ENCODE measurements at places on chromosomes 1 and 21.
A peak's percentile ranks its signal among the peaks of the same experiment; 100 is the strongest.

GRCh38 chr1:172279939-172280636, 140.4 kb upstream of the C1orf105 start:
- H3K27me3 ChIP-seq, result no peaks in the 10 kb centered on the region
- no peak for DNase-seq

DNA sequence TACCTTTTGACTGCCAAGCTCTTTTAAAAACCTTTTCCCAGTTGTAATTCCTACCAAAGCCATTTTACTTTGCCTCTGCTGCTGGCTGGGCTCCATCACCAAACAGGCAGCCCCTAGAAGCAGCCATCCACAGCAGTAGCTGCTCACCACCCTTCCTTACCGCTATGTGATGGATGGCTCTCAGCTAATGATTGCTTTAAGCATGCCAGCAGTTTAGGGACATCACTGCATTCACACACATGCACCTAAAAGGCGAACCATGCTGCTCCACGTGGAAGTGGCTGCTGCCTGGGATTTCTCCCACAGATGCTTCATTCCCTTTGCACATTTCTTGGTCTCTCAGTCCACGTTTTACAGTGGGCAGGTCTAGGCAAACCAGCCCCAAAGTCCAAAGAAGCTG, 46.3 kb upstream of the PDE9A start:
- no peaks in the 10 kb centered on the region for H3K27me3 ChIP-seq
- no peaks in the 10 kb centered on the region for H3K36me3 ChIP-seq
- H3K27ac ChIP-seq, result no peak overlapping the region
- H3K4me3 ChIP-seq, result no peak overlapping the region

DNA sequence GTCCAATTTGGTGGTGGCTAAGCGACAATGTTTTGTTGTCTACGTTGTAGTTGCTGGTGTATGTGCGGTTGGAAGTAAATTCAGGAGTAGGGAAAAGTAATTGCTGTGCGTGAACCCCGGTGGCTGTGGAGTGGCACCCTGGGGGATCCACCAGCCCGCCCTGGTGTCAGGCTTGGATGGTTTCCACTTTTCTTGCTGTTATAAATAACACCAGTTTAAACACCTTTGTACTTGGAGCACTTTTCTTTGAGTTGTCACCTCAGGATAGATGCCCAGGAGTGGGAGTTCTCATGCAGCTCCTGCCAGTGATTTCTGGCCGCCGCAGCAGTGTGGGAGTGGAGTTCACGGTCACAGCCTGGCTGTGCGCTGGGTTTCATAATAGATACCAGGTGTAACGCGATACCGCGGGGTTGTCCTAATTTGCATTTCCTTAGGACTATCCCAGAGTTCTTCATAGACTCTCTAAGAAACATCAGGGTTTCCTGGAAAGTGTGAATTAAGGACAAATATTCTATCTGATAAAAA, 12.8 kb upstream of the TMEM200B start:
- H3K27ac ChIP-seq, result no peak overlapping the region
- H3K4me1 ChIP-seq, result no peaks in the 10 kb centered on the region
- H3K27me3 ChIP-seq, result no peaks in the 10 kb centered on the region
- DNase-seq, result no peak
- no peaks in the 10 kb centered on the region for H3K36me3 ChIP-seq
- no peak overlapping the region for H3K4me3 ChIP-seq

DNA sequence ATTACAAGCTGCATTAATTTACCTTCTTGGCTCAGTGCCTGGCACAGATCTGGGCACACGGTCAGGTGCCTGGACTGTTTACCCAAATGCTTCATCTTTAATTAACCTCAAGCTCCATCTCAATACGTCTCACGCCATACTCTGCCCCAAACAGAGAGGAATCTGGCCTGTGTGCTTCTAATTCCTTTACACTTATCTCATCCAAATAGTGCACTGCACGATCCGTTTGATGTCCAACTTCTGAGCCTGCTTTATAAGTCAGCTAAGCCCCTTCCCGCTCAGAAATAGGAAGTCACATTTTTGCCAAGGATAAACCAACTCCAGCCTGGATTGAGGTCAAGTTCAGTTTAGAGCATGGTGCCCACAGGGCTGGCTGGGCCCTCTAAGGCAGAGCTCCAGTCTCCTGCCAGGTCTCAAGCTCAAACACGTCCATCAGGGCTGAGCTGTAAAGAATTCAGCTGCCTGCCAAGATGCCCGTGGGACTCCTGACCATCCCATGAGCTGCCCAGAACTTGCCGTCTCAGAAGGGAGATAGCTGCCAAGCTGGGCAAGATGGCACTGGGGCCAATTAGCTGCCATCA, 233.5 kb downstream of the TRABD2B start:
- no peak overlapping the region for H3K4me3 ChIP-seq
- no peaks in the 10 kb centered on the region for H3K36me3 ChIP-seq
- H3K27me3 ChIP-seq, result no peaks in the 10 kb centered on the region

DNA sequence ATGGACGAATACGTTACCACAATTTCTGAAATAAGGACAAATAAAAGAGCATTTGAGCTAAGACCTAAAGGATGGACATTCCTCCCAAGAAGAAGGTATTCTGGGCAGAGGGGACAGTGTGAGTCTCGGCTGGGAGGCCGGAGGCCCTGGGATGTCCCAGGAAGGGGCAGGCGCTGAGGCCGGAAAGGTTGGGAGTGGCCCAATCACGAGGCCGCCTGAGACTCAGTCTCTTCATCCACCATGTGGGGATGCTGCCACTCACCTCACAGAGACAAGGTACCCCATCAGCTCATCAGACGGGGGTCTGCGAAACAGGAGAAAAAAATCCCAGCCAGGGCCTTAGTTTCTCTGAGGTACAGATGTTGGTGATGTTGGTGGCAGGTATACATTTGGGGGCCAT, 24.3 kb upstream of the LAPTM5 start:
- no peak overlapping the region for H3K27ac ChIP-seq
- H3K27me3 ChIP-seq, result peaks cover 3% of the 10 kb centered on the region
- H3K4me1 ChIP-seq, result peaks cover 7% of the 10 kb centered on the region
- H3K36me3 ChIP-seq, result no peaks in the 10 kb centered on the region
- DNase-seq, result no peak
- H3K4me3 ChIP-seq, result no peak overlapping the region

- H3K36me3 ChIP-seq, result no peaks in the 10 kb centered on the region
- no peak overlapping the region for H3K4me3 ChIP-seq
- peaks cover 15% of the 10 kb centered on the region for H3K4me1 ChIP-seq
- peak; percentile 53 for DNase-seq
- no peaks in the 10 kb centered on the region for H3K27me3 ChIP-seq
Observed at GRCh38 chr21:42991992-42992740, 17.8 kb downstream of the PKNOX1 start.

- H3K27ac ChIP-seq, result no peak overlapping the region
- no peaks in the 10 kb centered on the region for H3K27me3 ChIP-seq
- no peaks in the 10 kb centered on the region for H3K36me3 ChIP-seq
- DNase-seq, result no peak
Observed at GRCh38 chr1:198199105-198199504, 42.3 kb downstream of the NEK7 start.

DNA sequence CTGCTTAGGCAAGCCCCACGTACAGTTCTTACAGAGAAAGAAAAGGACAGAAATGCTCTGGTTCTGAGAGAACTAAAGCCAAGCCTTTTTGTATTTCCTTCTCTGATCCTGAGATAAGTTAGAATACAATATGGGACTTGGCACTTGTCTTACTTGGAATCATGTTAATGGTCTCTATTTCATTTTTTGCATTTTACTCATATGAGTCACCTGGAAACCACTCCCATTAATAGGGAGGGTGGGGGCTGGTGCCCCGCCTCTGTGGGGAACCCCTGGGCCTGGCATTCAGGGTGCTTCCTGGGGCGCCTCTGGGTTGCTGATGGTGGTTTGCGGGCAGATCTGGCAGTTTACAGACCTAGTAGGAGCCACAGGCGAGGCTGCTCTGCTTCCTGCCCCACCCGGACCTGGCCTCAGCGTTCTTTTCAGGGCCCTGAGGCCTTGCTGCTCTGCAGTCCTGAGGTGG, 26.7 kb downstream of the TSPAN2 start:
- no peaks in the 10 kb centered on the region for H3K27me3 ChIP-seq
- H3K27ac ChIP-seq, result peak overlapping the region; percentile 86
- no peaks in the 10 kb centered on the region for H3K36me3 ChIP-seq
- H3K4me1 ChIP-seq, result peaks cover 22% of the 10 kb centered on the region
- peak; percentile 68 for DNase-seq

GRCh38 chr1:178688244-178688643, 36.8 kb upstream of the RALGPS2 start:
- H3K36me3 ChIP-seq, result no peaks in the 10 kb centered on the region
- no peaks in the 10 kb centered on the region for H3K27me3 ChIP-seq
- no peak overlapping the region for H3K27ac ChIP-seq
- DNase-seq, result no peak

GRCh38 chr1:227002531-227003049, 62.5 kb downstream of the COQ8A start:
- H3K4me1 ChIP-seq, result no peaks in the 10 kb centered on the region
- H3K36me3 ChIP-seq, result peaks cover 19% of the 10 kb centered on the region
- H3K27me3 ChIP-seq, result no peaks in the 10 kb centered on the region
- H3K4me3 ChIP-seq, result no peak overlapping the region
- no peak overlapping the region for H3K27ac ChIP-seq

DNA sequence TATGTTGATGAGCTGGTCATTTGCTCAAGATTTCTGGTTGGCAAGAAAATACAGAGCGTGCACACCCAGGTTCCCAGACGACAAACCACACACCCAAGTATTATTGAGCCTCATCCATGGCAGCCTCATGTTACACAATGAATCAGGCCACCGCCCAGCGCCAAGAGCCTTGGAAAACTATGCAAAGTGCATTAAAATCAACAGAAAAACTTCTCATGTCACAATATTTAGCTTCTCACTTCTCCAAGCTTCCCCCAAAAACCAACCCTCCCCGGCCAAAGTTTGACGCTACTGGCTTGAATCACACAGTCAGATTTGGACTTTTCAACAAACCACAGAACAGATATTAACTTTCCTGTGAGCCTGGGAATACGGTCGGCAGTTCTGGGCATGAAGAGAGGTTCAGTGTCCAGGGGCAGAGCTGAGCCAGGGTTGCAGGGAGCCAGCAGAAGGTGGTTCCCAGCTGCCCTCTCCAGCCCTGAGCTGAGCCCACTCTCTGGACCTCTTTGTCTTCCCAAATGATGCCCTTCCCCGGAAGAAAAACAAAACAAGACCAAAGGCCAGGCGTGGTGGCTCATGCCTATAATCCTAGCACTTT, 71.1 kb downstream of the SETD4 start:
- H3K27me3 ChIP-seq, result peaks cover 10% of the 10 kb centered on the region
- H3K27ac ChIP-seq, result no peak overlapping the region
- no peaks in the 10 kb centered on the region for H3K4me1 ChIP-seq
- H3K4me3 ChIP-seq, result no peak overlapping the region
- H3K36me3 ChIP-seq, result no peaks in the 10 kb centered on the region
- no peak for DNase-seq

DNA sequence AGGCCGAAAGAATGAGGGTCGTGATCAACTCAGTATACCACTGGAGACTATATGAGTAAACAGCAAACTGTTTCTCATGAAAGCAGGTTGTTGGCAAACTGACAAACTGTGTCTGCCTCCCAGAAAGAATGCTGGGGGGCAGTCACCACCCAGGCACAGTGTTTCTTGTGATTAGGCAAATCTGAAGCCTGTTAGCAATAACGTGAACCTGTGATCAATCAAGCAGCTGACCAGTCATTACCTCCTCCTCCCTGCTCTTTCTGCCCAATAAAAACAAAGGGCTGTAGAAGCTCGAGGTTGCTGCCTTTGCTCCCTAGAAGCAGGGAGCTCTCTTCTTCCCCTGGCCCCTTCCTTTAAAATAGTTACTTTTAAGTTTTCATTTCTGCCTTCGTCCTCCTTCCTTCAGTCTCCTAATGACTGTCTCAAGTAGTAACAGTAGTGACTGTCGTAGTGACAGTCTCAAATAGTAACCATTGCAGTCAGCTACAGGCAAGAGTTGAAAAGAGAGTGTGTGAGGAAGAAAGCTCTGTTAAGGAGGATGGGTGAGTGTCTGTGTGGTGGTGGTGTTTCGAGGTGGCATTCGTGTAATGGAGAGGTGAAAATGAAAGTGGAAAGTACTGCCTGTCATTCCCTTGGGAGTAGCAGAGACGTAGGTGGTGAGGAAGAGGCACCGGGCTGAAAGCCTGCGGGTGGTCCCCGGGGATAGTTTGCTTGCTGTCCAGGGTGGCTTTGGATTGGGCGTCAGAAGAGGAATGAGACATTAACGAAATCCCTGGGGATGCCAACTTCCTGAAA, 14.5 kb downstream of the HHAT start:
- no peaks in the 10 kb centered on the region for H3K27me3 ChIP-seq
- H3K4me1 ChIP-seq, result no peaks in the 10 kb centered on the region
- H3K27ac ChIP-seq, result no peak overlapping the region
- H3K36me3 ChIP-seq, result no peaks in the 10 kb centered on the region
- DNase-seq, result peak; percentile 19

GRCh38 chr1:37068897-37069296, 34.6 kb upstream of the GRIK3 start:
- H3K27me3 ChIP-seq, result no peaks in the 10 kb centered on the region
- DNase-seq, result no peak
- no peak overlapping the region for H3K27ac ChIP-seq
- H3K36me3 ChIP-seq, result no peaks in the 10 kb centered on the region

DNA sequence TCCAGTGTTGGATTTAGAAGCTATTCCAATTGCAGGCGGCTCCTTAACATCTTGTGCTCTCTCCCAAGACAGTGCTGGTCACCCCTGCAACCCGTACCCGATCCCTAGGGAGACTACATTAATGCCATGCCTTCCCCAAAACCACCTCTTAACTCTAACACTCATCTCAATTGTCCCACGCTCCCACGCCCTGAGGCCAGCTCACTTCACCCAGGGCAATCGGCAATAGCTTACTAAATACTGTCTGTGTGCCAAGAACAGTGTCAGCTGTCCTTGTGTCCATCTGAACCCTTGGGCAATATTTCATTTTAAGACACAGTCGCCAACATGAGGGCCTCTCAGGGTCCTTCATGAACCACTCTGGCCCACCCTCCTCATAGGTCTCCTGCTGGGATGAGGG, 13.9 kb downstream of the C1orf198 start:
- H3K36me3 ChIP-seq, result peaks cover 3% of the 10 kb centered on the region
- no peaks in the 10 kb centered on the region for H3K27me3 ChIP-seq
- H3K27ac ChIP-seq, result no peak overlapping the region

DNA sequence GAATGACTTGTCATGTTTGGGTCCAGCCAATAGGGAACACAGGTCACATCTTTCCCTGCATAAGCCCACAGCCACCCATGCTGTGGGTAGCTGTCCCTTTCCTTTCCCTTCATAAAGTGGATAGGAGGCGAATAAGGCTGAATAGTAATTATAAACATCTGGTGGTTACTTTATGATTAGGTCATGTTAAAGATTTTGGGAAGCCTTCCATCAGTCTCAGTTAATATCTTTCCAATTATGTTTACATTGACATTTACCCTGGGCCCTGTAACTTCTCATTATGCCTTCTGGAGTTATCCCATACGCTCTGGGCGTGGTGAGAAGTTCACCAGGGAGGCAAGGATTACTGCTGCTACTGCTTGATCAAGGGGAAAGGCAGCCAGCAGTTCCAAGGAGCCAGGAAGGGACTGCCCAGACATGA, 197.2 kb downstream of the HLX start:
- H3K27ac ChIP-seq, result no peak overlapping the region
- H3K27me3 ChIP-seq, result no peaks in the 10 kb centered on the region
- DNase-seq, result no peak
- no peak overlapping the region for H3K4me3 ChIP-seq
- no peaks in the 10 kb centered on the region for H3K36me3 ChIP-seq

Data from endothelial cell of umbilical vein (primary cell).